ENCODE measurements at places on chromosomes 7 and 10.
A peak's percentile ranks its signal among the peaks of the same experiment; 100 is the strongest.

DNA sequence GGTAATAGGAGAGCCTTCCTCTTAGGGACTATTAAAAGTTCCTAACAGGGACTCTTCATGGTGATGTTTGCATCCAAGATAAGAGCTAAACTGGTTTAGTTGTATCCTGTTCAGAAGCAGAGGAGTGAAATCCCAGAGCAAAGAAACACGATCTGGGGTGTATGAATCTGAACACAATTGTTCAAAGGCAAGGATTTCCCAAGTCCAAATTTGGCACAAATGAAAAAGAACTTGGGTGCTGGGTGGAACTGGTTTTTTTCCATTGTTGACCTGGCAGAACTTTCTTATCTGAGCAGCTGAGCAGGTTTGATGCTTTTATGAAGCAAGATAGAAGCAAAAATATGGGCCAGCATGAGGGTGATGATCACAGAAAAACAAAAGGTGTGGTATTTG lies 6.0 kb downstream of the AGFG2 start:
- DNase-seq, result no peak

DNA sequence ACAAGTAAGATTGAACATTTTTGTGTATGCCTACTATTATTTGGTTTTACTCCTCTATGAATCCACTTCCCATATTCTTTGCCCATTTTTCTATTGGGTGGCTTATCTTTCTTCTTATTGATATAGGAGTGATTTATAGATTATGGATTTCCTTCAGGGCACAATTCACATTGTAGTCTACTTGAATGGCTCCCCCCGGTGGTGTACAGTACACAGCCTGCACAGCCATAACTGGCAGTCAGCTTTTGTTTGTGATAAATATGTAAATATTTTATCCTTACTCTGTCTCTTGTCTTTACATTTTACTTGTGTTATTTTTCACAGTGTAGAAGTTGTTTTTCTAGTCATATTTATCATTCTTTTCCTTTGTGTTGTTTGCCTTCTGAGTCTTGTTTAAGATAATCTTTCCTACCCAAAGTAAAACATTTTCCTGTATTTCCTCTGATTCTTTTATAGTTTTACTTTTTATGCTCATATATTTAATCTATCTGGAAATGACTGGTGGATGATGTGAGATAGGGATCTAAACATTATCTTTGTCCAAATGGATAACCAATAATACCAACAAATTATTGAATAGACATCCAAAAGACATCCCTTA lies 23.9 kb upstream of the CALD1 start:
- no peak for DNase-seq

- peak; percentile 74 for DNase-seq
These were observed 128.3 kb upstream of the COBL start for GRCh38 chr7:51444936-51445335.

DNA sequence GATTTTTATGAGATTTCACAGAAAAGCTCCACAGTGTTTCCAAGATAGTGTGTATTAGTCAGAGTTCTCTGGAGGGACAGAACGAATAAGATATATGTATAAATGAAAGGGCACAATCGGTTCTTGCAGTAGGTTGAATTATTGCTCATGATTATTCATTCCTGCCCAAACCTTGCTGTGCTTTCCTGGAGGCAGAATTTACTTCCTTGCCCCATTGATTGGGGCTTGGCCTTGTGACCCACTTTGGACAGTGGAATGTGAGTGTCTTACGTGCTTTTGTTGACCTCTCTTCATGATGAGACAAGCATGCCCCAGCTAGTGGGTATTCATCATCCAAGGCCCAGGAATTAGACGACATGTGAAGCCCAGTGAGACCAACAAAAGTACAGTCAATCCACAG lies 53.0 kb upstream of the ABCB5 start:
- DNase-seq, result no peak

- peak; percentile 78 for DNase-seq
These were observed 178.4 kb upstream of the TARP start for GRCh38 chr7:38451840-38452239.

DNA sequence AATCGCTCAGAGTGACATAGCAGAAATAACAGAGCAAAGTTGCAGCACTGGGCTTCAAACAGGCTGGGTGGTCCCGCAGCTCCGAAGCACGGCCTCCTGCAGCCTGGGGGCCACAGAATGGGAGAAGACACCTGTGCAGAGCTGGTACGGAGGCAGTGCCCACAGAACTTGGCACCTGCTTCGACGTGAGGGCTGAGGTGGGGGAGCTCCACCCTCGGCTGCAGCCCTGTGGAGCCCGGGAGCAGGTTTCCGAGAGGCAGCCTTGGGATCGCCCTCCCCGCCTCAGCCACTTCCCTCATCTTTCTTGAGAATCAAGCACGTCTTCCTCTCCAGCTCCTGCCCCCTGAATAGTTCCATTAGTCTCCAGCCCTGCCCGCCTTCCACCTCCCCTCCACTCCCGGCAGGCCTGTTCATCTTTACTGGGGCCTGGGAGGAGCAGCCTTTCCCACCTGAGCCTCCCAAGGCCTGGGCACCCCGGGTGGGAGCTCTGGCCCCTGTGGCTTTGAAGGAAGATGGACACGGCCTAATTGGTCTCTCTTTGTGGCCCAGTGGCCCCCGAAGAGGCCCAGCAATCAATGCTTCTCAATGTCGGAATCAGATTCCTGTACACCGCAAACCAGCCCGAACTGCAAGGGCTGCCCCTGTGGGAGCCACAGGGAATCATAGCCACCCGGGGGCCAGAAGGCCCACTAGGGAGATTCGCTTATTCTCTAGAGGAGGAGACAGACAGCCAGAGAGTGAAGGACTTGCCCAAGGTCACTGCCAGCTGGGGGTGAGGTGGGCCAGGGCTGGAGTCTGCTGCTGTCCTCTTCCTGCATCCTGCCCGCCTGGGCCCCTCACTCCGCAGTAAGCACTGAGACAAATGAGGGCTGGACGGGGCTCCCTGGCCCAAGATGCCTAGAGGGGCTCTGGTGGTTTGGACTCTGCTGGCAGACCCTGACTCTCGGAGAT lies 17.0 kb upstream of the PCBD1 start:
- no peak for DNase-seq

- no peak for DNase-seq
These were observed 121.7 kb downstream of the MACC1 start for GRCh38 chr7:20095436-20095835.

DNA sequence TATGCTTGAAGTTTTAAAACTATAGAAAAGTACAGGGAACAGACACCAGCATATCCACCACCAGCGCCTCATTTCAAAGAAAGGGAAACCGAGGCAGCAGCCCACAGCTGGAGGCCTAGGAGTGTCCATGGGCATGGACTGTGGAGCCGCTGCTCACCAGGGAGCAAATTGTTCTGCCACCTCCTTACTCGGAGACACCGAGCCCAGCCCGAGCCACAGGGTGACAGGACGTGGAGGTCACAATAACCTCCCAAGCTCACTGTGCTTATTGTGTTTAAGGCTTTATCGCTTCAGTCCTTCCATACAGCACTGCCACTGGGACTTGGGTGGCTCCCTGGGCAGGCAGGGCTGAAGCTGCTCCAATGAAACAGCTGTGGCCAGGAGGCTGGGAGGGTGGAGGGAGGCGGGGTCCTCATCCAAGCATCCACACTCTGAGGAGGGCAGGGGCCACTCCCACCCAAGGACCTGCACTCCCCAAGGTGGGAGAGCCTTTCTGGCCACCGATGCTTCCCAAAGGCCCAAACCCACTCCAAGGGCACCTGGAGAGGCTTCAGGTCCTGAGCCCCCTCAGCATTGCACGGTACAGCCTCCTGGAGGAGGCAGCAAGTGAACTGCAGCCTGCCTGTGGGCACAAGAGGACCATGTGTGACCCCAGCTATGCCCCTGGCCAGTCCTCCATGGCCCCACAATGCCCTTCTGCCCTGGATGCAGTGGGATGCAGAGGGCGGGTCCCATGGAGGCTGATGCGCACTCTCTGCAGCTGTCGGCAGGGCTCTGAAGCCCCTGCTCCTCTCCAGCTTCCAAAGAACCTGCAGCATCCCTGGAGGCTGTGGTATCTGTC lies 38.7 kb upstream of the RET start:
- DNase-seq, result no peak

DNA sequence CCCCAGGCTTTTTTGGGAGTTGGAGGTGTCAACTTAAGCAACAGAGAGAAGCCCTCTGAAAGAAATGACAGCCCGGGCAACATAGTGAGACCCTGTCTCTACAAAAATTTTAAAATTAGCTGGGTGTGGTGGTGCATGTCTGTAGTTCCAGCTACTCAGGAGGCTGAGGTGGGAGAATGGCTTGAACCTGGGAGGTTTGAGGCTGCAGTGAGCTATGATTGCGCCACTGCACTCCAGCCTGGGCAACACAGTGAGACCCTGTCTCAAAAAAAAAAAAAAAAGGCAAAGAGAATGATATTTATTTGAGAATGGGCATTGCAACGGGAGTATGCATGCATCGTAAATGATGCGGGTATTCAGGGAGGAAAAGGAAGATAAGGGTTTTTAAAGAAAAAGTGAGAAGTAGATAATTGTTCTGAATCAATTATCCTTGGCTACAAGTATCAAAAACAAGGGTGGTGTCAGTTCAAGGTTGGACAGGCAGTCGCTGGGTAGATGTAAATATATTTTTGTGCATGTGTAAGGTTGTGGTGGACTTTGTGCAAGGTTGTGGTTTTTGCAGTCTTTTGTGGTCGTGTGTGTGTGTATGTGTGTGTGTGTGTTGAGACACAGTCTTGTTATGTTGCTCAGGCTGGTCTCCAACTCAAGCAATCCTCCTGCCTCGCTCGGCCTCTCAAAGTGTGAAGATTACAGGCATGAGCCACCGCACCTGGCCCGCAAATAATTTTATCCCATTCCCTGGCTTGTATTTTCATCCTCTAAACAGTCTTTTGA lies 65.6 kb downstream of the COL26A1 start:
- DNase-seq, result no peak

- DNase-seq, result no peak
These were observed 105.9 kb downstream of the AASS start for GRCh38 chr7:122038134-122038533.

GRCh38 chr7:32643194-32643593 lies 147.9 kb downstream of the AVL9 start:
- DNase-seq, result no peak

DNA sequence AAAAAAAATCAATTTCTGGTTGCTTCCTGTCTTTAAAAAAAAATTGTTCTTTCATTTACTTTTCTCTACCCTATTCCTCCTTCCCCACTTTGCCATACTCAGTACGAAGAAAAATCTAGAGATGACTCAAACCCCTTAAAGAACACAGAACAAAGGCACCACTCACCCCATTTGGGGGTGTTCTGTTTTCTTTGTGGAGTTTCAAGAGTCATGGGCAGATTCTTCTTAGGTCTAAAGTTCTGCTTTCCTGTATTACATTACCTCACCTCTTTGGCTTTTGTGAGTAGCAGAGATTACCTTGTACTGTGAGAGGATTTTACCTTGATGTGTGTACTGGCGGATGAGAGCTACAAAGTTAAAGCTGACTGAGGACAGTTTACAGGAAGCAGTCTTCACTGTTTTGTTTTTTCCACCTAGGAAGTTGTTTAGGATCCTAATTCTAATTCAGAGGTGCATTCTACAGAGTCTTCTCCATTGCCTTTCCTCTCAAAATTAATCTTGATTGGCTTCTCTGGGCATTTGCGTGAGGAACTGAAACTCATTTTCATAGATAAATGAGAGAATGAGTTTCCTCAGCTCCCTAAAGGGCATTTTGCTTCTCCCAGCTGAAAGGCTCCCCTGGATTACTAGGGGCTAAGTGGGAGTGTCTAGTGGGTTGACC lies 20.7 kb downstream of the AVL9 start:
- no peak for DNase-seq

DNA sequence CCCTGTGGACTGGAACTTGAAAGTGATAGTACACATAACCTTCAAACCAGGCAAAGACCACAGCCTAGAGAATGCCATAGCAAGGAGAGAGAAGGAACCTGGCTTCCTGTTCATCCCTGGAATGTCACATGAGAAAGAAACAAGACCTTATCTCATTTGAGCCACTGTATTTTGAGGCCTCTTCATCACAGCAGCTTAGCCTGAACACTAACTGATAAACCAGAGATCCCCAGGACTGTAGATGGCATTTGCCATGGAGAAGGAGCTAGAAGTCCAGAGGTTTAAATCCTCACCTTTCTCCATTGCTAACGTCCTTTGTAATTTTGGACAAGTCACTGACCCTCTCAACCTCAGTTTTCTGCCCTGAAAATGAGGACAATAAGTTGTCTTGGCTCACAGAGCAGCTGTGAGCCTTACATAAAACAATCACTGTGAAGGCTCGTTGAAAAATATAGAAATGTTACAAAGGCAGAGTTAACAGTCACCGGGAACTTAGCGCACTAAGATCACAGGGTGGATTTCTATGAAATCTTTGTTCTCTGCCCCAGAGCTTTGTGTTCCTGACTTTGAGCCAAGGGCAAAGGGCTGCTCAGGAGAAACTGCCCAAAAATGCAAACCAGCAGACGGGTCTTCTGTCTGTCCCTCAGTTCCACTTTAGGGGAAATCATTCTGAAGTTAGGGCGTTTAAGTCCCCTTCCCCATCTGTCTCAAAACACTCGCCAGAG lies 197.0 kb downstream of the USP6NL start:
- no peak for DNase-seq

DNA sequence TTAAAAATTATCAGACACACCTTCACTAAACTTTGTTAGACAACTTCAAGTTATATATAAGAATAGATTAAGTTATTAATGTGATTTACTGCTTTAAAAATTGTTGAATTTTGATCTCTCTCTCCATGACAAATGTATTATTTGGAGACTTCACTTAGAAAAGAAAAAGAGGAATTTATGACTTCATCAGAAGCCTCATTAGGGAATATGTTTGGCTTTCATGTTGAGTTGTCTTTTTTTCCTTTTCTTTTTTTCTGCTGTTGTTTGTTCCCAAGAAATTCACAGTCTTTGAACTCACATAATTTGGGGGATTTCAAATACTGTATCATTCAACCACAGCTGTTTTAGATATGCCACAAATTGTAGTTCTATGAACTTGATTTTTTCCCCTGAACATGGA lies 149.5 kb downstream of the PPP1R9A start:
- no peak for DNase-seq

DNA sequence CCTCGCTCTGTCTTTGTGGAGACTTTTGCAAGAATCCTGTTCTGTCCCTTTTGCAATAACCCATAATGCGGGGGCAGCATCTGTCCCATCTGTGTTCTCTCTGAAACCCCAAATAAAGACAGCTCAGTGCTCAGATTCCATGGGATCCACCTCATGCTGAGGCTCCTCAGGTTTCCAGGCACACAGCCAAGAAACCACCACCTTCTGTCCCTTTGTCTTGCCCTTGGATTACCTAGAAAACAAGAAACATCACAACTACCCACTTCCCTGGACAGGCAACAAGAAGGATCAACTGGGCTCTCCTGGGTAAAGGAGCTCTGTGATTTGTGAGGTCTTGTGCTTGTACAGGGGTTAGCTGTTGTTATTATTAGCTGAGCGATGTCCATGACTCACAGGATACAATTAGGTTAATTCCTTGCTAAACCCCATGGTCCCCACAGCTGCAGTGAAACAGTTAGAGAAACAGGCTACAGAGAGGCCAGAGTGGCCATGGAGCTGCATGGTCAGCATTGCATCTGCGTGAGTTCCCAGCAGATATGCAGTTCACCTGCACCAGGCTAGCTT lies 50.2 kb downstream of the CXCL12 start:
- peak; percentile 0 for DNase-seq

DNA sequence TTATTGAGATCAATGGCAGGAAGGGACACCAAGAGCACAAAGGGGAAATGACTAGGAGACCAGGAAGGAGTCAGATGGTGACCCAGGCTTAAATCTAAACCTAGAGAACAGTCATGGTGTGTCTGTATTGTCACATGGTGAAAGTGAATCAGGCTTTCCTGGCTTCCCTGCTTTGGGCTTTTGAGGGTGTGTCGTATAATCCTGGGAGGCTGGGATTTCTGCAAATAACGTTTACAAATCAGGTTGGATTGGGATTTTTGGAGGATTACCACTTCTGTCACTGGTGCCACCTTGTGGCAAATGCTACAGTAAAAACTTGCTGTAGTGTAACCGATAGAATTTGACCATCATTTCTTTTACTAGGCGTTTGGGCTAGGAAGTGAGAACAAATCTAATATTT lies 502.6 kb downstream of the NRG3 start:
- DNase-seq, result peak; percentile 40

Data from NCI-H69 (cell line).